ENCODE measurements at places on chromosomes 5 and 9.

GRCh38 chr5:95949810-95950209 is 11.8 kb downstream of the ELL2 start:
- peak; percentile 33 for DNase-seq

- no peak for DNase-seq
Observed at GRCh38 chr5:177452688-177453638, 6.3 kb downstream of the PRR7 start.

GRCh38 chr9:99828417-99829176 is 6.9 kb downstream of the NR4A3 start:
- no peak for DNase-seq

DNA sequence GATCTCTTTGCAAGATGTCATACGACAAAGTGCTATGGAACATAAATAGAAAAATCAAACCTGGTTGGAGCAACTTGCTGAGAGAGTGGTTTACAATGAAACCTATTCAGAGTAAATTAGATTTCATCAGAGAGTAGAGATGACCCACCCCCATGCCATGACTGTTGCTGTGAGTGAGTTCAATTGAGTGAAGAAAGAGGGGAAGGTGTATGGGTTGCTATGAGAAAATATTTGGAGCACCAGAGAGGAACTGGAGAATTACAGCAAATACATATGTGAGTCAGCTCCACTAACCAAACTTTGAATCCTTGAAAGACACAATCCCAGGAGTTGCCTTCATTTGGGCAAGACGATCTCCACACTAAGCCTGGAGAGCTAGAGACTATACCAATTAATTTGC is 217.2 kb downstream of the RFX3 start:
- no peak for DNase-seq

DNA sequence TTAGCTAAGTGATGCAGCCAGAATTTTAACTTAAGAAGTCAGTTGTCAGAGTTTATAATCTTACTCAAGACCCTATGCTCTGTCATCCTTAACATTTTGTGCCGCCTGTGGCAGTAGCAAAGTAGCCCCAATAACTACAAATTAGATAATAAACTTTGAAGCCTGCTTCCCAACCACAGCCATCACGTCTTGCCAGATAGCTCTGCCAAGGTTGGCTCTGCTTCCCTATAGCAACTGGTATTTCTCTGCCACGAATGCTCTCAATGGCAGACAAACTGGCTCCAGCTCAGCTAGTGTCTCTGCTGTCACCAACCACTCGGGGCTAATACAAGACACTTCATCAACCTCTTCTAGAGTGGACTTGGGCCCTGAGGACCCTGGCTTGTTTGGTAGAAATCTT is 576.1 kb downstream of the CDH12 start:
- DNase-seq, result no peak

GRCh38 chr5:133433641-133434040 is 178.7 kb downstream of the FSTL4 start:
- DNase-seq, result no peak

DNA sequence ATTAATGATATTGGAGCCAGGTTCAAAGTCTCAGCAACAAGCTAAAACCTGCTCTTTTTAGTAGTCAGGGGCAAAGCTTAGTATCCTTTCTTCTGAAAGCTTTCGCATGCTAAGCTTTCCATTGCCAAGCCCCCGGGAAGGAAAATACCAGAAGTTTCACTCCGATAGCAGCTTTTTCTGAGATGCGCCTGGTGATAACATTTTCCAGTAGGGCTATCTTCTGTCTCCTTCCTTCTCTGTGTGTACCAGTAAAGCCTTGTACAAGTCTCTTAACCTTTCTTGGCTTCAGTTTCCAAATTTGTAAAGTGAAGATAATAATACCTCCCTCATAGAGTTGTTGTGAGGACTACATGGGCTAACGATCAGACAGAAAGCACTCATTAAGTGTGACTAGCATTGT is 36.7 kb downstream of the DOCK8 start:
- no peak for DNase-seq

GRCh38 chr9:14383294-14383693 is 69.4 kb upstream of the NFIB start:
- no peak for DNase-seq

DNA sequence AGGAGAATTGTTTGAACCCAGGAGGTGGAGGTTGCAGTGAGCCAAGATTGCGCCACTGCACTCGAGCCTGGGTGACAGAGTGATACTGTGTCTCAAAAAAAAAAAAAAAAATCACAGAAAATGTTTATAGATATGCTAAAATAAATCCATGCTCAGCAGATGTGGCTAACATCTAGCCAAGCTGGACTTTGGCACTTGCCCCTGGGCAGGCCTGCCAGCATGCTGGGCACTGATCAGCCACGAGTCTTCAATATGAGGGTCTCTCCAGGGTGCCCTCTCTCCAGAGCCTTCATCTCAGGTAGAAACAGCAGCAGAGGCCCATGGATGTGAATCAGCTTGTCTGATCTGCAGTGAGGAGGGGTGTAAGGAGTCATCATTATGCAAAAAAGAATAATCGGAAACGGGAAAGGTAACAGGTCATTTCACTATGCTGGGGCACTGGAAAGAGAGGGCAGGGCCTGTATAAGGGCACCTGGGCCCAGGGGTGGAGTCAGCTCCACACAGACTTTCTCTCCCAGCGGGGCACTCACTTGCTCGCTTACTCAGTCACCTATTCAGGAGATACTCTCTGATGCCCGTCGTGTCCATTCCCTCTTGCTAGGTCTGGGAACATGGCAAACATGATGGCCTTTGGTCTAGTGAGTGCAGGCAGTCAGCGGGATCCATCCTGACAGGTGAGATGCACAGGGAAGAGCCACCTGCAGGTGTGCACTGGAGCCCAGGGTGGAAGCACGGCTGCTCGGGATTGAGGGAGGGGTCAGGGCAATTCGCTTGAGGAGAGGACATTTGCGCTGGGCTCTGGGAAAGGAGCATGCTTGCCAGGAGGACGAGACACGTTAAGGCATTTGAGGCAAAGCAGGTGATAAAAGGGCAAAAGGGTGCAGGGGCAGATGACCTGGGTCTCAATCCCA is 17.1 kb downstream of the RNF44 start:
- no peak for DNase-seq

- DNase-seq, result no peak
Observed at GRCh38 chr5:59126708-59127573, 544.1 kb downstream of the RAB3C start.

DNA sequence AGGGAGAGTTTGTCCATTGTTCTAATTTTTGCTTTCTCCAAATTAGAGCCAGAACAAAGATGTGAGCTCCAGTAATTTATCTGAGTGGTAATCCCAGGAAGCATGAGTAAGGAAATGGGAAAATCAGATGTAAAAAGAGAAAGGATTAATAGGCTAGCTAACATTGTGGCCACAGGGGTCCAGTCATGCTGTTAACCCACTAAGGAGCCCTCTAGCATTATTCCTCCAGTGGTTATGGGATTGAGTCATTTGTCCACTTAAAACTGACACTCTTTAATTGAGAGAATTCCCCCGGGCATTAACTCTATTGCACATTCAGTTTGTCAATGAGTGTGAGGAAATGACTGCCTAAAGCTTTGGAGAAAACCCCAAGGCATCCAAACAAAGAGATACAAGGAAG is 700.3 kb upstream of the TYRP1 start:
- no peak for DNase-seq

GRCh38 chr5:51652980-51653379 is 269.7 kb downstream of the ISL1 start:
- DNase-seq, result no peak

DNA sequence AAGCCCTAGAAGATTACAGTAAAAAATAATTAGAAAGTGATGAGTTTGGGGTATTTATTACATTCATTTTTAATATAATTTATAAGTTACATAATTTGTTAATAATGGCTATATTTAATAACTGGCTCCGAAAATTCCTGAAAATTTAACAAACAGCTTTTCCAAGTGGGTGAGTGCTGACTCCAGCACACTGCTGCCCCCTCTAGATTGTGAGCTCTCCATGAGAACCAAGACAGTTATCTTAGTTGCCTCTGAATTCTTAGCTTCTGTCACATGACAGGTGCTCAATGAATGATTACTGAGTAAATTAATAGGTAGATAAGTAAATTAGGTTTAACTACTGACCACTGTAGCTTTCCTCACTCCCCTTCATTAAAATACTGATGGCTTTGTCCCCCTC is 7.8 kb downstream of the KLHL3 start:
- DNase-seq, result no peak

- DNase-seq, result no peak
Observed at GRCh38 chr5:2634399-2635176, 116.9 kb downstream of the IRX2 start.

- DNase-seq, result no peak
Observed at GRCh38 chr5:9269014-9269413, 276.9 kb downstream of the SEMA5A start.

DNA sequence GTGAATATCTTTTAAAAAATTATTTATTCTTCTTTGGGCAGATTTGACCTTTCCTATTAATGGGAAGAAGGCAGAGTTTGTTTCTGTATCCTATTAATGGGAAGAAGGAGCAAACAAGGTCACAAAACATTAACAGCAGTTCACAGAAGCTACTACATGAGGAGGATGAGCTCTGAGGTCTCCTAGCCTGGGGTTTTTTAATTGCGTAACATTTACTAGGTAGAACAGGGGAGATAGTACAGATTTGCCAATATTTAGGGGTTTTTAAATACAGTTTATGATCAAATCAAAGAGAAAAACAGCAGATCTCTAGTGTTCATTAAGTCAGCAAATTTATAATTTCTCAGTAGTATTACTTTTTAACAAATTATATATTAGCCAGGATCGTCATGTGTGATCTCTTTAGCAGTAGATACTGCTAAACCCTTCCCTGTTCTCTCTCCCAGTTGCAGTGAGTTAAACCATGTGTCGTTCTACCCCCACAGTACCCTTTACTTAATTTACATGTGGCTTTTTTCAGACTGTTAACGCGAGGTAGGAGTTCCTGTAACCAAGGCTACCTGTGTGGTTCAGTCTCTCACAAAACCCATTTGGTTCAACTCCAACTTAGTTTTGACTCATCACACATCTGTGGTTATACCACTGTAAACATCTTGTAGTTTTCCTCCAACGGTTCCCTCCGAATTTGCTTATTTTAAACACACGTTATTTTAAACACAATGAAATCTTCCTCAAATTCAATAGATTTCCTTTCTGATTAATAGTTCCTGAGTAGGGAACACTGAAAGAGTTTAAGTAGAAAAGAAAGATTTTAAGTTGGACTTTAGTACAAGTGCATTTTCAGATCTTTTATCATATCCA is 13.3 kb downstream of the SLC25A46 start:
- peak; percentile 51 for DNase-seq

- no peak for DNase-seq
Observed at GRCh38 chr9:127912296-127912695, 4.5 kb downstream of the ST6GALNAC4 start.

DNA sequence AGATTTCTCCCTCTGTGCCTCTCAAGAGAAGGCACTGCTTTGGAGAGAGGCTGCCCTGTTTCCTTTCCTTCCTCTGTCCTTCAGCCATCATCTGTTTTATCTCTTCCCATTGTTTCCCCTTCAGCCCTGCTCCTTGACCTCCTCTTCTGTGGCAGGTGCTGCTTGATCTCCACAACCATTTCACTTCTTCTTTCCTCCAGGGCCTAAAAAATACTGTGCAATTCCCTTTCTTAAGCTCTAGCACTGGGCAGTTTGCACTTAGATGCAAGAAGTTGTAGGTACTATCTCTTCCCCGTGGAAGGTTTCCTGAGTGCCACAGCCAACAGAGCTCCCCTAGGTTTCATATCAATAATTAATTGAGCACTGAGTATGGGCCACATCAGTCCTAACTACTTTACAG is 8.8 kb upstream of the ADRB2 start:
- DNase-seq, result no peak

- no peak for DNase-seq
Observed at GRCh38 chr5:172455087-172455381, 709 bp upstream of the SH3PXD2B start.

DNA sequence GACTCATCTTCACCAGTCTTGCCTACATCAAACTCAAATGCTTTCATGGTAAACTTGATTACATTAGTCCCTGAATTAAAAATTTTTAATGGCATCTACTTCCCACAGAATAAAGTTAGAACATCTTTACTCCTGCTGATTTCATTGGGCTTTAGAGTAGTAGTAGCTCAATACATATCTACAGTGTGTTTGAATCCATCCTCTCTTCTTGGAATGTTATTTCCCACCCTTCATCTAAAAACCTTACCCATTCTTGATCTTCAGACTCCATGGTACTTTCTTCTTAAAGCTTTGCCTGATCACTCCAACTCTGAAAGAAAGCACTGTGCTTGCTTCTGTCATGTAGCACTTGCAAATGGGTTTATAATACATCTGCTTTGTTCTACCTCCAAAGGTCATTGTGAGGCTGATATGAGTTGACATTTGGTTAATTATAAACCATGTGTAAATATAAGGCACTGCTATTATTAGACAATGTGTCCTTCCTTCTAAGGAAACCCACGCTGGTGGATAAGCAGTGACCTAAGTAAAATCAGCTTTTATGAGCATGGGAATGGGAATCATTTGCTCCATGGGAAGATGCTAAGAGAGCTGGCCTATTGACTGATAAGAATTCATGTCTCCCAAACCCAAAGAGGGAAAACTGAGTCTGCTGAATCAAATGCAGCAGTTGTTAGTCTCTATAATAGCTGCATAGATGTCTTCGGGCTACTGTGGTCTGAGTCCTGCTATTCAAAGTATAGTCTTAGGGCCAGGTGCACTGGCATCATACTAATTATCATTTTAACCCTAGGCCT is 7.5 kb upstream of the PRLR start:
- DNase-seq, result no peak

All from GM13977 (cell line).